ENCODE measurements at places on chromosomes 13 and 19.

DNA sequence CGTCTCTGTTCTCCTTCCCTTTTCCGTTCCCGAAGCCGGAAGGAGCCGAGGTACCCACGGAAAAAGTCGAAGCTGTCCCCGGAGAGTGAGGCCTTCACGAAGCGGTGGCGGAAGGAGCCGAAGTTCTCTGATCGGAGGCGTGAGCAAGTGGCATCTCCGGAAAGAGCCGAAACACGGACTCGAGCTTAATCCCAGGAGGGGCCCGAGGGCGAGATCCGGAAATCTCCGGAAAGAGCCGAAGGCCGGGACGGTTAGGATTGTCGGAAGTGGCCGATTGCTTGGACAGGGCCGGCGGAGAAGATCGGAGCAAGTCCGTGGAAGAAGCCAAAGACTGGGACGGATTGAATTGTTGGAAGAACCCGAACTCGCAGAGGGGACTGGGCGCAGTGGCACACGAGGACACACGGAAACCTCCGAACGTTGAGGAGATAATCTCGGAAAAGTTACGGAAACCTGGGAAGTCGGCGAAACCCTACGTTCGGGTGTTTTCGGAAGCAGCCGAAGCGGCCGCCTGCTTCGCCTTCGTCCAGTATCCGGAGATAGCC is 440 bp upstream of the U2AF2 start:
- DNase-seq: peak; percentile 96

GRCh38 chr19:7965259-7965841 is 21.9 kb upstream of the TIMM44 start:
- DNase-seq: no peak

- no peak for DNase-seq
Measured at GRCh38 chr13:31286930-31287329, 87.2 kb downstream of the B3GLCT start.

GRCh38 chr13:24038841-24039330 is 121.6 kb upstream of the SPATA13 start:
- no peak for DNase-seq

DNA sequence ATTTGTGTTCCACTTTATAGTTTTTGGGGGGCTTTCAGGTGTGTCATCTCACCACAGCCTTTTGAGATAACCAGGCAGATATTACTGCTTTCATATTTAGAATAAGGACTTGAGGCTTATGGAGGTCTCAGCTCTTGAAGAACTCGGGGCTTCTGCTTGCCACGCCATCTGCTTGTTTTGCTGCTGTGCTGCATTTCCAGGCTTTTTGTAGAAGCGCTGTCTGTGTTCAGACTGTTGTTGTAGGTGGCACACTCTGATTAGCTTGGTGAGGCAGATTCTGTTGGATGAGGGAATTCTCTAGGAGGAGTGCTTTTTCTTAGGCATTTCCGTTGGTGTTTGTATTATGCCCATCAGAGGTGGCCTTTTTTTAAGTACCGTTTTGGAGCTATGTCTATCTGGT is 57.2 kb downstream of the WASF3 start:
- DNase-seq: no peak

GRCh38 chr19:52190487-52191293 is 838 bp downstream of the PPP2R1A start:
- DNase-seq: peak; percentile 55

DNA sequence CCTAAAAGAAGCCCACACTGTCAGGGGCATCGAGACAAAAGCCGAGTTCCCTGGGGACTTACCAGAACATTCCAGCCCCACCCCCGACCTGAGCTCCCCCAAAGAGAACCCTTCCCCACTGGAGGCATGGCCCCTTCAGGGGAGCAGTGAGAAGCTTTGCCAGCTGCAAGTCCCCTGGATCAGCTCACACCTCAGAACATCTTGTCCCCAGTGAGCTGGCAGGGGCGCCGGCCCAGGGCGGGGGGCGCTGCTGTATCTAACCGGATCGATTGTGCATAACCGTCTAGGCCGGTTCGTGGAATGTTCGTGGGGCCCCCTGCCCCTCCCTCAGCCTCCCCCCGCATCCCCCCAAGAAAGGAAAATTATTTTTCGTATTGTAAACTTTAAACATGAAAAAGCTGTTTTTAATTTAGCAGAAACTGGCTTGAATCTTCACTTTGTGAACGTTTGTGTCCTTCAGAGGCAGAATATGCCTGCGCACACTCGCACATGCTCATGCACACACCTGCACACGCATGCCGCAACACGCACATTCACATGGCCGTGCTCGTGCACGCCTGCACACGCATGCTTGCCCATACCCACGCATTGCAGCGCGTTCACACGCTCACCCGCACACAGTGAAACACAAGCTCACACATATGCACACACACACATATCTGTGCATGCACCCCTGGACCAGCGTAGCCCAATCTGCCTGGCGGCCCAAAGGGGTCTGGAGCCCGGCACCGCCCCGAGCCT is 12.0 kb upstream of the CRTC1 start:
- no peak for DNase-seq

DNA sequence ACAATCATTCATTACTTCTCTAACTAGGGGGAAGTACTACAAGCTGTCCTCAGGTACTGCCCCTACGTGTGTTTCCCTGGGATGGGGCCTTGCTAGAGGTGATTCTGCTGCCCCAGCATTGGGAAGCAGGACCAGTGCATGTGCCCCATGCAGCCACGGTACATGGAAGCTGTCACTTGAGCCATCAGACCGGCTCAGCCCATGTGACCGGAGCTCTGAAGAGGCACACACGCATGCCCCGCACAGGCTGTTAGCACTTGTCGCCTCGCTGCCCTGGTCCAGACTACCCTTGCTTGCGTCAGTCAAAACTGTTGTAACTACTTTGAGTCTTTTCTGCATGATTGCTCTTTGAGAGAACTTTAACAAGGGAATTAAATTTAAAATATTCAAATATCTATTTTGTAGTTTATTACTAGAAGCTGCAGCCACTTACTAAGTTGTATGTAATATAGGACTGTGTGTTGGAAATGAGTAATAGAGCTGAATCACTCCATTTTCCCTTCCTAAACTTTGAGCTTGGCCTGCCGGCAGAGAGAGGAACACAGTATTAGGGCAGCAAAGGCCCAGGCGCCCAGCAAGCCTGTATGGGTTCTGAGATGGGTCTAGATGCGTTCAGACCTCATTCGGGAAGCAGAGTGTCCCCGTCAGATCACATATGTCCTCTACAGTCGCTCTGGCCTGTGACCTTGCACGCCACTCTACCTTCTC is 42.2 kb downstream of the DHRS12 start:
- no peak for DNase-seq

GRCh38 chr19:49843265-49843664 is 7.7 kb upstream of the PTOV1 start:
- no peak for DNase-seq

GRCh38 chr19:1538978-1539377 is 15.1 kb downstream of the PLK5 start:
- DNase-seq: no peak

GRCh38 chr19:57263244-57263741 is 17.0 kb upstream of the ZNF460 start:
- no peak for DNase-seq

GRCh38 chr13:39930544-39931444 is 275.3 kb downstream of the COG6 start:
- no peak for DNase-seq

DNA sequence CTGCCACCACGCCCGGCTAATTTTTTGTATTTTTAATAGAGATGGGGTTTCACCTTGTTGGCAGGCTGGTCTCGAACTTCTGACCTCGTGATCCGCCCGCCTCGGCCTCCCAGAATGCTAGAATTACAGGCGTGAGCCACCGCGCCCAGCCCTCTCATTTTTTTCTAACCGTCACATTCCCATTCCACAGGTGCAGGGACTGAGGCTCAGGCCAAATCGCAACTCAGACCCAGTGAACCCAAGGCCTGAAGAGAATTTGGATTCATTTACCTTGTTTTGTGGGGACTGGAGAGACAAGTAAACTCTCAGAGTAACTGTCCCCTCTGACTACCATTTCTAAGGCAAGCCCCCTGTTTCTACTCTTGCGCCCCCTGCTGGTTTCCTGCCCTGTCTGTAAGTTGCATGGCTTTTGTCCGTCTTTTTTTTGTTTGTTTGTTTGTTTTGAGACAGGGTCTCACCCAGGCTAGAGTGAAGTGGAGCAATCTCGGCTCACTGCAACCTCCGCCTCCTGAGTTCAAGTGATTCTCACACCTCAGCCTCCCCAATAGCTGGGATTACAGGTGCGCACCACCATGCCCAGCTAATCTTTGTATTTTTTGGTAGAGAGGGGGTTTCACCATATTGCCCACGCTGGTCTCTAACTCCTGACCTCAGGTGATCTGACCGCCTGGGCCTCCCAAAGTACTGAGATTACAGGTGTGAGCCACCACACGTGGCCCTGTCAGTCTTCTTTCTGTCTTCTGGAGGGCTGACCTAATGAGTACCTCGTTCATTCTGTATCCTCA is 2.3 kb upstream of the STRN4 start:
- DNase-seq: no peak

DNA sequence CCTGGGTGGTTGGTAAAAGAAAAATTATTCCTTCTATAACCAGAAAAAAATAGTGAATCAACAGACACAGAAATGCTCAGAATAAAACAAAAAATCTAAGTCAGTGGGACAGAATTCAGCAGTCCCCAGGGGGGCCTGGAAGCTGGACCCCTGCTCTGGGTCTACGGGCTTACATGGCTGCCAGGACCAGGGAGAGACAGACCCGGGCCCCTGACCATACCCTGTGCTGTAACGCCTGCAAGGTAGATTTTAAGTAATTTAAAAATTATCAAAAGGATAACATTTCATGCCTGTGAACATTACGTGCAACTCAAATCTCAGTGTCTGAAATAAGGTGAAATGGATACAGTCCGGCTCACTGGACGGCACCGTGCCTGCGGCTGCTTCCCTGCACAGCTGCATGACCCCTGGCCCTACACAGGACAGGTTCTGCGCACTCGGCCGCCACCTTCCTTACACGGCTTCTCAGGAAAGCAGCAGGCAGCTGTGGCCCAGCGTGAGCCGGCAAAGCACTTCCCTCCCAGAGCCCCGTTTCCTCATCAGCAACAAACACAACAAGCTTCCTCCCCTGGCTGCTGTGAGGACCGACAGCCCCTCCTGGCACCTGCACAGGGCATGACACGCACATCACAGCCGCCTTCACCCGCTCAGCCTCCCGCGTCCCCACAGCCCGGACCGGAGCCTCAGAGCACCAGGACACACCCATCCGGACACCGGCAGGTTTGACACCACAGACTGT is 22.2 kb downstream of the RASA3 start:
- no peak for DNase-seq

DNA sequence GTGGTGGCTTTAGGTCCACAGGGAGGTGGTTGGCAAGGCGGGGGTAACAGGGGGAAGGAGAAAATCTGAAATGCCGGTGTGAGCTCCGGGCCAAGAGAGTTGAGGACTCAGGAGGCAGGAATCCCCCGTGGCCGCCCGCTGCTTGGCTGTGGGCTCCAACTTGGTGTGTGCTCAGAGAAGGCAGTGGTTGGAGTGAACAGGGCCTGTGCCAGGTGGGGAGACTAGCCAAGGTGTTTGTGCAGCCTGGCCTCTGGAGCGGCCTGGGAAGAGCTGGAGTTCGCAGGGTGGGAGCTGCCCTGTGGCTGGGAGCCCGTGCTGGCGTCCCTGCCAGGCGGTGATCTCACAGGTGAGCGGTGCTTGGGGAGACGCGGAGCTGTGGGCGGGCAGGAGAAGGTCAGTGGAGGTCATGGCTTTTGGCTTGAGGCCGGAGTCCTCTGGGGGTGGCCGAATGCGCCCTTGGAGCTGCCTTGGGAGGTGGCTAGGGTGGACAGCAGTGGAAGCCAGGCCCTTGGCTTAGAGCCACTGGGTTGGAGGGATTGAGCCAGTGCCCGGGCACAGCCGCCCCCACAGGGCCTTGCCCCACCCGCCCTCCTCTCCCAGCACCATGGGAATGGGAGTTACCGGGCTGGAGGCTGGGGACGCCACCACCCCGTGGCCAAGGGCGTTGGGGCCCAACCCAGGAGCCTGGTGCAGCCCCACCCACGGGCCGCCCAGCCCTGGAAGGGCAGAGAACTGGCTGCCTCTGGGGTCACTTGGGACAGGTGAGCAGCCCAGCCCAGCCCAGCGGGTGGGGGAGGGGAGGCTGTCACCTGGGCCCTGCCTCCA is 7.1 kb upstream of the CIRBP start:
- no peak for DNase-seq

DNA sequence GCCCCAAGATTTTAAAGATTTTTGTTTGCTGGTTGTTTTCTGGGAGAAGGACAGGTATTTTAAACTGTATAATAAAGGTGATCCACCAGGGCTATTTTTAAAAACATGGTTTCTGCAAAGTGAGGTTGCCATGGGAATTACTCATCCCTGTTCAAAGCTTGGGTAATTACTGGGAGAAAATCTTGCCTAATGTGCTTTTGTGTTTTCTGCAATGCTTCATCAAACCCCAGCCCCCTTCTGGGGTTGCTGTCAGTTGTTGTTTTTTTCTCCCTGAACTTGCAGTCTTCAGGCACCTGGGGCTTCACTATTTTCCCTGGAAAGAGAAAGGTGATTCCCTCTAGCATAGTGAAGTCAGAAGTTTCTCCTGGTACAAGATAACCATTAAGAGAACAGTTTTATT is 277.2 kb downstream of the NALCN start:
- no peak for DNase-seq

GRCh38 chr13:65460136-65460535 is 1770.0 kb downstream of the PCDH9 start:
- no peak for DNase-seq

DNA sequence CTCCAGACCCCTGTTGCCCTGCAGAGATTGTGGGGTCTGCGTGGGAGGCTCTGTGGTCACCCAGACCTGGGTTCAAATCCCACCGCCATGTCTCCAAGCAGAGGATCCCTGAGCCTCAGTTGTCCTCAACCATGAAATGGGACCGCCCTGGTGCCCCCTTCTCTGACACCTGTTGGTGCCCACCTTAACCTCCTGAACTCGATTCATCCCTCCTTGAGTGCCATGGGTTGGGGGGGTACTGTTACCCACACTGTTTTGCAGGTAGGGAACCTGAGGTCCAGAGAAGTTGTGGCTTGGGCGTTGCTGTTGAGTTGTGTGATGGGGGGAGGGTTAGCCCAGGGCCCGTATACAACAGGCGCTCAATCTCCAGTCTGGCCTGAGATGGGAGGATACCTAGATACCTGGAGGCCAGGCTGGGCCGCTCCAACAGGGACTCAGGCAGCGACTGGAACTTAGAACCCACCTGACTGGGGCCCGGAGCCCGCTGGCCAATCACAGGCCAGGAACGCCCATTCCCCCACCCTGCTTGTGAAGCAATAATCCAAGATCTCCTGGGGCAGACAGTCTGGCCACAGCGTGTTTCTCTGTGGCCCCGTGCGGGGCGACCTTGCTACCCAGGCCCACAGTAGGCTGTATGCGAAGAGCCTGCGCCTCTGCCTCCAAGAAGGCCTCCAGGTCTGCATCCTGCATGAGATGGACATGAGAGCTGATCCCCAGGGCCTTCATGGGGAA is 2.8 kb downstream of the ARID3A start:
- no peak for DNase-seq

DNA sequence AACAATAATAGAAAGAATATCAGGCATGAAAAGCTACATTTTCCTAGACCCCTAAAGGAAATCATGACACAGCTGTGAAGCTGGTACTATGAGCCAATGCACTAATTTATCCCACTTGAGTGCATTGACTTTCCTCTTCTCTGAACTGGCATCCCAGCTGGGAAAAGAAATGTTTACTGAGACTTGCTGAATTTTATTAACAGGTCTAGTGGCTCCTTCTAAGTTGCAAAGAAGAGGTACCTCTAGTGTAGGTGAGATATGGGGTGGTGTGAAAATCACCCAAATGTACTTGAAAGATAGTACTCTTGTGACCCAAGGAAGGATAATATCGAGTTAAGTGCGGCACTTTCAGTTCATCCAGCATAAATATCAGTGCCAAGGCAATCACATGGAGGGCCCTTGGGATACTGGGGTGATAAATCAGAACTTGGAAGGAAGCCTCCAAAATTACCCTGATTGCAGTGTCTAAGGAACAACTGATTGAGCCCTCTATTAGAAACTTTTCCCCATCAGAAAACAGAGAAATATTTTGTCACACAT is 369.2 kb downstream of the PCDH9 start:
- DNase-seq: no peak

All from esophagus squamous epithelium (tissue), 5 donors.